Epithelial cell of alveolus of lung (primary cell): ENCODE measurements at places on chromosomes 2 and 18. TPM values are rescaled to one million over a fixed set of nuclear protein-coding genes. Genes with fewer than 3 reads are reported as not detected.

Gene RBBP8
- 14.8 and 30.9 TPM in 2 replicates for total RNA-seq

Gene AGXT
- total RNA-seq: not detected in 2 replicates

Gene CCDC141
- total RNA-seq: 0.08 TPM in 1 of 2 replicates, not detected in the other

Gene RPL31
- 1,547 and 1,993 TPM in 2 replicates for total RNA-seq

Gene CFAP221
- total RNA-seq: not detected in 2 replicates

Gene FAM124B
- total RNA-seq: 0.16 and 0.26 TPM in 2 replicates

Gene TIGD1
- total RNA-seq: 1.9 and 5.2 TPM in 2 replicates

Gene GTF2A1L
- 0.13 and 1.5 TPM in 2 replicates for total RNA-seq

Gene AP1S3
- 3.7 and 5.5 TPM in 2 replicates for total RNA-seq

Gene UGT1A10
- total RNA-seq: not detected in 2 replicates

Gene GALNT5
- 5.3 and 7.6 TPM in 2 replicates for total RNA-seq

Gene FSHR
- total RNA-seq: not detected in 2 replicates

Gene DYNAP
- total RNA-seq: not detected in 2 replicates

Gene TBR1
- under 0.01 and 0.32 TPM in 2 replicates for total RNA-seq

Gene PROM2
- 0.72 and 1.0 TPM in 2 replicates for total RNA-seq

Gene SPP2
- not detected in 2 replicates for total RNA-seq

Gene PARD6G
- total RNA-seq: 5.9 and 10.8 TPM in 2 replicates

Gene TUBA3E
- not detected in 2 replicates for total RNA-seq

Gene PLB1
- total RNA-seq: 1.0 TPM in 1 of 2 replicates, not detected in the other

Gene SUCLG1
- 62.1 and 74.3 TPM in 2 replicates for total RNA-seq
